NCI-H510A (cell line): ENCODE measurements at places on chromosomes 12 and 14.
A peak's percentile ranks its signal among the peaks of the same experiment; 100 is the strongest.

DNA sequence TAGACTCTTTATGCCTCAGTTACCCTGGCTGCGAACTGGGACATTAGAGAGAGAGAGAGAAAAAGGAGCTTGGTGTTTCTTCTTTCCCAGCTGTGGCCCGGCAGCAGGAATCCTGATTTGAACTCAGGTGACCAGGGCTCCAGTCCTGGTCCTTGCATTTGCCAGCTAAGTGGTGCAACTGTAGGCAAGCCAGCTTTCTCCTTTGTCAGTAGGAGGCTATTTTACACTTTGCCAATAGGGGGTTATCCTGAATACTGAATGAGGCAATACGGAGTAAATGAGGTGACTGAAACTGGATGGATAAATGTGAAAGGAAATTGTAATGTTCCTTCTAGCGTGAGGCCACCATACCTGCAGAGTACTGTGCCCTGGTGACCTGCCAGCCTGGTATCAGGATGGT, 27.8 kb downstream of the KCNA5 start:
- no peak for DNase-seq

- peak; percentile 60 for DNase-seq
Observed at GRCh38 chr12:102948941-102949352, 8.5 kb upstream of the ASCL1 start.

- peak; percentile 3 for DNase-seq
Observed at GRCh38 chr14:26078561-26078960, 519.3 kb downstream of the NOVA1 start.

GRCh38 chr14:75495399-75495798, 26.9 kb upstream of the BATF start:
- no peak for DNase-seq

GRCh38 chr14:105481886-105482457, 4.7 kb upstream of the CRIP1 start:
- peak; percentile 83 for DNase-seq

- DNase-seq: no peak
Observed at GRCh38 chr12:56900583-56900982, 33.6 kb downstream of the SDR9C7 start.

- DNase-seq: no peak
Observed at GRCh38 chr12:17652436-17652835, 437.6 kb downstream of the RERGL start.

DNA sequence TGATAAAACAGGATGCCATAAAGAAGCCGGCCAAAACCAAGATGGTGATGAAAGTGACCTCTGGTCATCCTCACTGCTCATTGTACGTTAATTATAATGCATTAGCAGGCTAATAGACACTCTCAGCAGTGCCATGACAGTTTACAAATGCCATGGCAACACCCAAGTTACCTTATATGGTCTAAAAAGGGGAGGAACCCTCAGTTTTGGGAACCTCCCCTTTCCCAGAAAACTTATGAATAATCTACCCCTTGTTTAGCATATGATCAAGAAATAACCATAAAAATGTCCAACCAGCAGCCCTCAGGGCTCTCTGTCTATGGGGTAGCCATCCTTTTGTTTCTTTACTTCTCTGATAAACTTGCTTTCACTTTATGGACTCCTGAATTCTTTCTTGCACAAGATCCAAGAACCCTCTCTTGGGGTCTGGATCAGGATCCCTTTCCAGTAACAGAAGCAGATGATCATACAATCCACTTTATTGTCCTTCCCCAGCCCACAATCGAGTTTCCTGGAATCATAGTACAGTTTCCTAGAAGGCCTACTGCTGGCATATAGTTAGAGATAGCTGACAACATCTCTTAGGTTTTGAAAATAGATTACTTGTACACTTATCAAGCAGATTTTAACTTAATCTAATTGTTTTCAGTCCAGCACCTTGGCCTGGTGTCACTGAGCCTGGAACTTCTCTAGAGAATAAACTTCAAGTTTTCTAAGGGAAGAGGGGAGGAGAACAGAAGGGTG, 266.7 kb upstream of the HMGA2 start:
- no peak for DNase-seq

DNA sequence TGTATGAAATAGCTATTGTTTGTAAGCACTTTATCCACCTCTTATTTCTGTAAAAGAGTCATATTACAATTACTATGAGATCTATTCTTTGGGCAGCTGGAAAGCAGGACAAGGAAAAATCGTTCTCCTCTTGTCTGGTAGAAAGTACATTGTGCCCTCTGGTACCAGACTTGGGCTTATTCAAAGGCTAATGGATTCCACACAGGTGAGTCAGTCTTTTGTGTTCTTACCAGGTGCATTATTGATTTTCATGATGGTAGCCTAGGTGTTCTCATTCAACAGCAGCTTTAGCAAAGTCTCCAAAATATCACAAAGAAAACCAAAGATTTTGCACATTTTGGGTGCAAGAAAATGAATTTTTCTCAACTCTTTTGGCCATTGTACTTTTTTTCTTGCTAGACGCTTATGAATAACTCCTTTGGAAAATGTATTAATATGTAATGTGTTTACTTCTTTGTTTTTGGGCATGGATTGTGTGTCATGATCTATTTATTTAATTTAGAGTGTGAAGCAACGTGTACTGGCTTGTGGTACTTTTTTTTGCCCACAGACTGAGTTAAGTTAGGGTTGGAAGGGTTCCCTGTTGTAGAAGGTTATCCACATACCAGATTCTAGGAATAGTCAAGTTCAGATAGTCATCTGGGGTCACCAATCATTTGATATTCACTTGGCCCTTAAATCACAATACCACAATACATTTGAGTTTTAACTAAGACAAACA, 26.2 kb downstream of the MNAT1 start:
- DNase-seq: peak; percentile 43

DNA sequence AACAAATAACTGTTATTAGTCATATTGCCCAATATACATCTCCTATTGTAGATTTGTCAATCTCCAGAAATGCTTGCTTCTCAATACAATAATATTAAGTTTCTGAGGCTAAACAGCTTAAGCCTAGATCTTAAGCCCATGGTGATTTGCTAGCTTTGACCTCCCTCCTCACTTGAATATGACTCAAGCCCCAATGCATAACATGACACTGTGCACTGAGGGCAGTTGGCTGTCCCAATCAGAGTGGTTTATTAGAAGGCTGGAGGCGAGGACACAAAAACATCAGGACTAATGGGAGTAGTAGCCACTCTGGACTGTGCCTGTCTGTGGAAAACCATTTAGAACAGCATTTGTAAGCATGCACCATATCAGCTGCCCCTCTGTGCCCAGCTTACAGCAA, 81.1 kb upstream of the GTF2A1 start:
- no peak for DNase-seq
